ENCODE measurements at places on chromosomes 12 and 14.

- no peak for DNase-seq
Observed at GRCh38 chr12:66065641-66066136, 64.9 kb downstream of the LLPH start.

- DNase-seq = no peak
Observed at GRCh38 chr12:3091038-3091319, 13.8 kb downstream of the TSPAN9 start.

DNA sequence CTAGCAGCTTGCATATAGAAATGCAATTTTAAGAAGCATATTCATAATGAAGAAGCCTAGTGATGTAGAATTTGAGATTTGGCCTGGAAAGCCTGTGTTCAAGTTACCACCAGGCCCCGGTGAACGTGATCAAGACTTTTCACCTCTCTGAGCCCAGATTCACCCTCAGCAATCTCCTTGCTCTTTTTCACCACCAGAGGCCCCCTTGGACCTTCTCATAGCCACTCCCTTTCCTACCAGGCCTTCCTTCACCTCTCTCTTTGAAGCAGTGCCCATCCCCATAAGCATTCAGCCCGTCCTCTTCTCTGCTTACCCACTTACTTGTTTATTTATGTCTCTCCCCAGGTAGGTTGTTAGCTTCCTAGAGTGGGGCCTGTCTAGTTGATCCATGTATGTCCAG is 1280.9 kb downstream of the AACS start:
- DNase-seq = no peak

GRCh38 chr12:5138845-5139244 is 95.2 kb downstream of the KCNA5 start:
- no peak for DNase-seq

GRCh38 chr12:31804185-31804504 is 75.3 kb upstream of the AMN1 start:
- no peak for DNase-seq

- no peak for DNase-seq
Observed at GRCh38 chr14:61034416-61035120, 53.5 kb downstream of the SLC38A6 start.

DNA sequence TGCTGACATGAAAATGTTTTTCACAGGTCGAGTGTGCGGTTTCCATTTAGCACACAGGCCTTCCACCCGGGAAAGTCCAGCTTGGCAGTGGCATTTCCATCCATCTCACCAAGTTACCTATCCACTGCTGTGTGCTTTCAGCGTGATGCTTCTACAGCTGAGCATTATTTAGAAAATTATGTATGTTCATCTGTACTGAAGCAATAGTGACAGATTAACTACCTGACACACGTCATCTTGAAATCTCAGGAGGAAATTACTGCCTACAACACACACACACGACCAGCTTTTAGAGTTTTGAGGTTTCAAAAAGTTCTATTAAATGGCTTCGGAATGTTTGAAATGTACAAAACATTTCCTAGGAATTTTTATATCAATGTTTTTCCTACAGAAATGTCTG is 39.4 kb downstream of the IFNG-AS1 start:
- DNase-seq = no peak

Data from tibial artery (tissue), 4 donors.